ENCODE measurements at places on chromosomes 13 and 19.

- DNase-seq, result no peak
Measured at GRCh38 chr13:25967144-25967543, 84.7 kb downstream of the SHISA2 start.

GRCh38 chr19:18861235-18861634 is 29.5 kb downstream of the UPF1 start:
- DNase-seq, result no peak

GRCh38 chr13:75294110-75294509 is 187.9 kb downstream of the TBC1D4 start:
- no peak for DNase-seq

DNA sequence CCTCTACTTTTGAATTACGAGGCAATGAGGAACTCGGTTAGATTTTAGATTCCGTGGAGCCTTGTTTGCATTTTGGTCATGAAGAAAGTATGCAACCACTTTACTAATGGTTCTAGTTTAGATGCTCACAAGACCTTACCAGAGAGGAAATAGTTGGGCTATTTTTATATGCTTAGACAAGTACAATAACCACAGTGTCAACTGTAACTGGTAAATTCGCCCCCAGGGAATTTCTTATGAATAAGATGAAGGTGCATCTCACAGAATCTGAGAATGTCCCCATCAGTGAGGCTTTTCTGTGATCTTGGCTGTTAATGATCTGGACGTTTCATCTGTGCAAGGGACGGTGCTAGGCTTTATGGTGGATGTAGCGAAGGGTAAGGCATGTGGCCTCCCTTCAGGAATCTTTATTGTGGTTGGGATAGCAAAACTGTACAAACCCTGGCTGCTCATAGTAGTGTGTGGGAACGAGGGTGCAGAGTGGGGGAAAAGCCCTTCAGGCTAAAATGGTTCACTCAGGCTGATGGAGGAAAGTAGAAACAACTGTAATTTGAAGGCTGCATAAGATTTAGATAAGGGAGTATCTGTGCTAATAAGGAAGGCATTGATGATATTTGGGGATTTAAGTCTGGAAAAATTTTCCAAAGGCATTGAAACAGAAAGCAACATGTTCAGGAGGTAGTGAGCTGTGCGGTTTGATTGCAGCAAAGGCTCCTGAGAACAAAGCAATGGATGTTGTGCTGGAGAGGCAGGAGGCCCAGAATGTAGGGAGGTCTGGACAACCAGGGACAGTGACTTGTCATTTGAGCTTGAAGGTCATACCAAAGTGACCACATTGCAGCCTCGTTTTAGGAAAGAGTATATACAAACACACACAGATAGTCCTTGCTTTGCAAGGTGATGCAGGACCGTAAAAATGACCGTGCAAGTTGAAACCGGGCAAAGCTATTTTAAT is 28.4 kb downstream of the UBAC2 start:
- DNase-seq, result no peak

GRCh38 chr13:88459331-88459730 is 788.2 kb downstream of the SLITRK5 start:
- no peak for DNase-seq

GRCh38 chr19:45499196-45500180 is 1.2 kb downstream of the PPM1N start:
- no peak for DNase-seq

- no peak for DNase-seq
Measured at GRCh38 chr13:113618455-113618854, 33.9 kb downstream of the TFDP1 start.

DNA sequence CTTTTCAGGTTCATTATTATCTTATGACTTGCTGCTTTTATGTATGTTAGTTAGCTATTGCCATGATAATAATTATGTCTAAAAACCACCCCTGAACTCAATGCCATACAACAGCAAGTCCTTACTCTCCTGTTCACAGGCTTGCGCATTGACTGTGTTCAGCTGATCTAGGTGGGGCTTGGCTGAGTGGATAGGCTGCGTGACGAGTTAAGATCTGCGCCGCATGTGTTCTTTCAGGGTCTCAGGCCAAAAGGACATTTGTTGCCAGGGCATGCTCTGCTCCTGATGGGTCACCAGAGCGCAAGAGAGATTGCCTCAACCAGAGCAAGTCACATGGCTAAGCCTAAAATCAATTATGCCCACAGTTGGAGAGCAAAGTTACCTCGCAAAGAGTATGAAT is 859 bp downstream of the ZNF568 start:
- DNase-seq, result no peak

DNA sequence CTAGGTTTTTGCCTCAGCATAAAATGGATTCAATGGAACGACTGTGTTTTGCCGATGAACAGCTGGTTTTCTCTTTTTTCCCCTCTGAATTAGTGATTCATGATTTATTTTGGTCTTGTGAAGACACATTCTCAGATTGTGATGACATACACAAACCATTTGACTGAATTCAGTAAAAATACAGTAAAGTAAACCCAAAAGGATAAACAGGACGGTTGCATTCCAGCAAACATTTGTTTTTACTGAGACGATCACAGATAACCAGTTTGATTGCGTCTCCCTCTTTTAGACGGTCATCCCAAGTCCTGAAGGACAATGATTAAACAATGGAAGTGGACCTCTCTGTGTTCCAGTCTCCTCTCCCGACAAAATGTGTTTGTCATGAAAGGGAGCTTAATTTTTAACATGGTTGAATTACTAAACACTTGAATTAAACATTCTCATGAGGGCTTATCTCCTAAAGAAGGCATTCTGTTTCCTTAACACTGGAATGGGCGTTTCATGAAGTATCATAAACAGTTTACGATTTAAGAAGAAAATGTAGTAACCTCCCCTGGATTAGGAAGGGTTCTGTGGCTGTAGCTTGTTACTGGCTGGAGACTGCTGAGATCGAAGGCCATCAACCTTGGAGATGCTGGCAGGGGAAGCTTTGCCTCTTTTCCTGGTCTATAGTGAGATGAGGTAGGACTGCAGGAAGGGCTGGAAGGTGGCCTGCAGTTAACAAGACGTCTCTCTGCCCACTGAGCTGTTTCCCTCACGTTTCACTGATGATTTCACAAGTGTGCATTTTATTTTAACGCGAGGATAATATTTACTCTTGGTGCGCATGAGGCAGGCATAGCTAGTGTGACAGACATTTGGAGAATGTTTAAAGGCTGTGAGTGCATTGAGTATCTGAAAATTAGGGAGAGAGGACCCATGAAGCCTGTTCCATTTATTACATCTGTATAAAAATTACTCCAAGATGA is 457.9 kb downstream of the FGF9 start:
- DNase-seq, result no peak

DNA sequence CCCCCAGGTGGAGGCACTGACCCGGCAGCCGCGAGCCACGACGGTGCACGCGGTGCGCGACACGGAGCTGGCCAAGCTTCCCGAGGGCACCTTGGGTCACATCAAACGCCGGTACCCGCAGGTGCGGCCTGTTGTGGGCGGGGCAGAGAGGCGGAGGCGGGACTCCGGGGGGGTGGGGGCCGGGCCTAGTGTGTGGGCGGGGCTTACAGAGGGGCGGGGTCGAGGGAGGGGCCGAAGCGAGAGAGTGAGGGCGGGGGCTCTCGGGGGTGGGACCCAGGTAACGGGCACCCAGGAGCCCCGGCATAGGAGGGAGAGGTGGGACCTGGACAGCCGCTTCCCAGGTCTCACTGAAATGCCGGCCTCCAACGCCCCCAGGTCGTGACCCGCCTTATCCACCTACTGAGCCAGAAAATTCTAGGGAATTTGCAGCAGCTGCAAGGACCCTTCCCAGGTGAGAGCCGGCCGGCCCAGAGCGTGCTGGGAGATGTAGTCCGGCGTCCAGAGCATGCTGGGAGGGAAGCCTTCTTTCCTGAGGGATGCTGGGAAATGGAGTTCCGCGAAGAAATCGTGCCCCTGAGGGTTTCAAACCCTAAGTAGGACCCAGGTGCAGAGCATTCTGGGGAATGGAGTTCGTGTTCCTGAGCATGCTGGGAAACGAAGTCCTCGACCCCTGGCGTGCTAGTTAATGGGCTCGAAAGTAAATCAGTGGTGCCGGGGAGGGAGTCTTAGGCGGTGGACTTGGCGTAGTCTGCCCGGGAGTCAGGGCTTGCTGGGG is 15.7 kb downstream of the PNPLA6 start:
- no peak for DNase-seq

- no peak for DNase-seq
Measured at GRCh38 chr13:30140973-30141372, 166.4 kb downstream of the KATNAL1 start.

DNA sequence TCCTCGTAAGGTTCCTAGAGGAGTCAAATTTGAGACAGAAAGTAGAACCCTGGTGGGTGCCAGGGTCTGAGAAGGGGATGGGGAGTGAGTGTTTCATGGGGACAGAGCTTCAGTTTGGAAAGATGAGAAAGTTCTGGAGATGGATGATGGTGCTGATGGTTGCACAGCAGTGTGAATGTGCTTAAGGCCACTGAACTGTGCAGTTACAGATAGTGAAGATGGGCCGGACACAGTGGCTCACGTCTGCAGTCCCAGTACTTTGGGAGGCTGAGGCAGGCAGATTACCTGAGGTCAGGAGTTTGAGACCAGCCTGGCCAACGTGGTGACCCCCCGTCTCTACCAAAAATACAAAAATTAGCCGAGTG is 917 bp downstream of the SPC24 start:
- DNase-seq, result no peak

- no peak for DNase-seq
Measured at GRCh38 chr19:30590596-30591229, 218.5 kb downstream of the ZNF536 start.

GRCh38 chr13:24338721-24339120 is 29.3 kb downstream of the C1QTNF9 start:
- no peak for DNase-seq

DNA sequence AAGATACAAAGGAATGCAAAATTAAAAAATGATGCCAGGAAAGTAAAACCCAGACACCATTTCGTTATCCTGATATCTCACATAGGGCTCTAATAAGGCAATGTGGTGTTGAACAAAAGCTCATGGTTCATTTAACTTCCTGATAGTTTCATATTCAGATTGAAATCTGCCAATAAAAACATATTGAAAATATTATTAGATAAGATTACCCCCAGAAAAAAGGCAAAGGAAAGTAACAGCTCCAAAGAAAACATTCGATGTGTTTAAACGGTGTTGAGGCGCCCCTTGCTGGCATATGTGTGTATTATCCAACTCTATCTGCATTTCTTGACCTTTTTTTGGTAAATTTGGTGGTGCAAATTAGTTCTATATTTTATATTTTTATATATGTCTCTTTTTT is 75.9 kb downstream of the ESD start:
- no peak for DNase-seq

DNA sequence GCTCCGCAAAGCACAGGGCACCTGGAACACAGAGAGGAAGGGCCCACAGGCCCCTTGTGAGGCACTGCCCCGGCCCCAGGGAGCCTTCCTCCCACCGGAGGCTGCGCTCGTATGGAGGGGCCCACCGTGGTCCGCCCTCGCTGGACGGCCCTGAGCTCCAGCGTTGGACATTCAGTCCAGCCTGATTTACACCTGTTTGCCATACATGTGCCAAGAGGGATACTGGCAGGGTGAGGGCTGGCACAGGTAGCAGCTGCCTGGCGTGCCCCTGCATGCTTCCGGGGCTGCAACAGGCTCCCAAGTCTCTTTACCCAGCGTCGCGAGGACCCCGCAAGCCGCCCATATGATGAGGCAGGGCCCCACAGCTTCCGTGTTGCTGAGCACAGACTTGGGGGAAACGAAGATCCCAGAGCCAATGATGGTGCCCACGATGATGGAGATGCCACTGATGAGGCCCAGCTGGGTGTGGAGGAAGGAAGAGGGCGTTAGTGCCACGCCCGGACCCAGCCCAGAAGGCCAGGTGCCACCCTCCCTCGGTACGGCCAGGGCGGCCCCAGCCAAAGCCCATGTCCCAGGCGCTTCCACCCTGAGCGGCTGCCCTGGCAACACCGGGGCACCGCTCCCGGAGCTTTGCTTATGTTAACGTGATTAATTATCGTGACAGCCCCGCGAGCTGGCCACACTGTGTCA is 5.1 kb downstream of the SLC7A9 start:
- DNase-seq, result no peak

- DNase-seq, result no peak
Measured at GRCh38 chr13:84431646-84432045, 549.4 kb upstream of the SLITRK1 start.

- DNase-seq, result no peak
Measured at GRCh38 chr19:6851359-6851758, 36.0 kb upstream of the ADGRE1 start.

GRCh38 chr19:41887711-41888382 is 4.9 kb downstream of the ARHGEF1 start:
- DNase-seq, result no peak

DNA sequence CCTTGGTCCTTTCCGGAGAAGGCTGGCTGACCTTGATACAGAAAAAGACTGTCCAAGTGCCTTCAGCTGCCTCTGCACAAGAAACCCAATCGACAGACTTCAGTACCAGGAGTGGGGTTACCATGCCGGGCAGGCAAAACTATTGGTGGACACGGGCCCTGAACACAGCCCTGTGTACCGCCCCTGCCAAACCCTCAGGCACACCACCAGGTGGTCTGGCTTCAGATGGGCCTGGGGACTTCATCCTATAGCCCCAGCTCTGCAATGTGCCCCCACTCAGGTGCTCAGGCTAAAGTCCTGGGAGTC is 17.5 kb downstream of the TCF3 start:
- DNase-seq, result no peak

GRCh38 chr19:3073159-3073563 is 10.9 kb upstream of the TLE5 start:
- no peak for DNase-seq

GRCh38 chr13:108060111-108060510 is 155.2 kb downstream of the LIG4 start:
- no peak for DNase-seq

DNA sequence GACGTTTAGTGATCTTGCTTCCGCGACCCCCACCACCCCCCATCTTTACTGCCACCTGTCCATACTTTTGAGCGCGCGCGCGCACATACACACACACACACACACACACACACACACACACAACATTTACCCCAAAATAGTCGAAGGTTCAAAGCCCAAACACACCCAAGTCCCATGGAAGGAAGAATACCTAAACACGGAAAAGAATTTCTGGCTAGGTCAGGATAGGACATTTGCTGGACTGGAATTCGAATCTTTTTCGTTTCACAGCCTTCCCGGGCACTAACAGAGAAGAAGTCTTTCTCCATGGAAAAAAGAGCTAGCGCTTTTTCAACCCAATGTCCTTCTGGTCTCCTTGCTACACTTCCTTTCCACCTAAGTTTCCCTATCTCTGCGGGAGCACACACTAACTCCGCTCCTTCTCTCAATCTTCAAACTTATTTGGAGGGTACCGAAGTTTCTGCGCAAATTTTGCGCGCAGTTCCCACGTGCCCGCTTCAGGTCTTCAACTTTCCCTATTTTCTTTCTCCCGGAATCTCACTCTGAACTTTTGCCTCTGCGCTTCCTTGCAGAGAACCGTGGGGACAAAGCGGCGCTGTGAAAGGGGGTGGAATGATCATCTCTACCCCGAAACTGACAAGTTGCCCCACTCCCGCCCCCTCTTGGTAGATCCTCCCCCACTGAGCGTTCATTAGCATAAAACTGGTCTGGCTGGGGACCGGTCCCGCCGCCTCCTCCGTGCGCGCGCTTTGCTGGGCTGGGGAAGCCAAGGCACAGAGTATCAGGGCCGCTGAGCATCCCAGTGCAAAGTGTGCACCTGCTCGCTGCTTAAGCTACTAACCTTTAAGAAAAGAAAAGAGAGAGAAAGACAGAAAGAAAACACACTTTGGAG is 2.7 kb downstream of the DACH1 start:
- DNase-seq, result peak; percentile 79

GRCh38 chr19:38658462-38659306 is 11.2 kb downstream of the ACTN4 start:
- peak; percentile 64 for DNase-seq
